ENCODE measurements at places on chromosomes 12 and 14.

GRCh38 chr12:130227641-130228040 lies 65.4 kb downstream of the FZD10 start:
- no peak for DNase-seq

DNA sequence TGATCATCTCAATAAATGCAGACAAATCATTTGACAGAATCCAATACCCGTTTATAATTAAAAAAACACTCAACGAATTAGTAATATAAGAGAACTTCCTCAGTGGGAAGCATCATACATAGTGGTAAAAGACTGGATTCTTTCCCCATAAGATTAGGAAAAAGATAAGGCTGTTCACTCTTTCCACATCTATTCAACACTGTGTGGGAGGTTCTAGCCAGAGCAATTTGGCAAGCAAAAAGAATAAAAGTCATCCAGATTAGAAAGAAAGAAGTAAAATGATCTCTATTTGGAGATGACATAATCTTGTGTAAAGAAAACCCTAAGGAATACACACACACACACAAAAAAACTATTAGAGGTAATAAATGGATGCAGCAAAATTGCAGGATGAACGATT lies 38.4 kb downstream of the YEATS4 start:
- no peak for DNase-seq

- DNase-seq = no peak
These were observed 4.6 kb upstream of the KLRC1 start for GRCh38 chr12:10457760-10458159.

DNA sequence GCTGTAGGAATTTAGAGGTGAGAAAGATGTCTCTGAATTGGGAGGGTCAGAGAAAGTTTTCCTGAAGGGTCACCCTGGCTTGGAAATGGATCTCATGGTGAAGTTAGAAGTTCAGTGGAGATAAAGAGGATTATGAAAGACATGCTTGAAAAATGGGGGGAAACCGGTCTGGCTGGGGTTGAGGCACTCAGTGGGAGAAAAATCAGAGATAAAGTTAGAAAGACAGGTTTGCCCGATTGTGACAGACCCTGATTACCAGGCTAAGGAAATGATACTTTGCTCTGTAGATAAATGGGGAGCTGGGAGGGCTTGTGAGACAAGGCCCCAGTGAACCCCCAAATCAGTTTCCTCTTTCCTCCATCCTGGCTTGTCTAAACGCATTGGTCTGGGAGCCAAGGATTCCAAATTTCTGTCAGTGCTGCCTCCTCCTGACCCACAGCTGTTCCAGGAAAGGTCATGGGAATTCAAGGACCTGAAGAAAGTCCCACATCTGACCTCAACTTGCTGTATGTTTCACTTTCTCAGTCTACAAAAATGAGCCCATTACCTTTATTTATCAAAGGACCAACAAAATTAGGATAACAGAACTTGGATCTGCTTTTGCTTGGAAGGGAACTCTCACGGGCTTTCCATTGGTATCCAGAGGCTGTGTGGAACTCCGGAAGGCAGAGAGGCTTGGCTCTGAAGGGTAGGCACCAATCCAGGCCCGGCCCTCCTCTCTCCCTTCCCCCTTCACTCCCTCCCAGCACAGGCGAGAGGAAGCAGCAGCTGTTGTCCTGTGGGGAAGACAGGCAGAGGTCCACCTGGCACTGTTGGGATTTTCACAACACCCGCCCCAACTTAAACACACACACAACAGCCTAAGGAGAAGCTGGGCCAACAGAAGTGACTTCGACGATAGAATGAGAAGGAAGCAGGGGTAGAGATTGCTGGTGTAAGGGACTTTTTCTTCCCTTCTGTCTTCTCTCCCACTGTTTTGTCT lies 3.4 kb upstream of the RNASE7 start:
- DNase-seq = no peak

GRCh38 chr14:91714805-91715204 lies 17.1 kb downstream of the CATSPERB start:
- peak; percentile 30 for DNase-seq

DNA sequence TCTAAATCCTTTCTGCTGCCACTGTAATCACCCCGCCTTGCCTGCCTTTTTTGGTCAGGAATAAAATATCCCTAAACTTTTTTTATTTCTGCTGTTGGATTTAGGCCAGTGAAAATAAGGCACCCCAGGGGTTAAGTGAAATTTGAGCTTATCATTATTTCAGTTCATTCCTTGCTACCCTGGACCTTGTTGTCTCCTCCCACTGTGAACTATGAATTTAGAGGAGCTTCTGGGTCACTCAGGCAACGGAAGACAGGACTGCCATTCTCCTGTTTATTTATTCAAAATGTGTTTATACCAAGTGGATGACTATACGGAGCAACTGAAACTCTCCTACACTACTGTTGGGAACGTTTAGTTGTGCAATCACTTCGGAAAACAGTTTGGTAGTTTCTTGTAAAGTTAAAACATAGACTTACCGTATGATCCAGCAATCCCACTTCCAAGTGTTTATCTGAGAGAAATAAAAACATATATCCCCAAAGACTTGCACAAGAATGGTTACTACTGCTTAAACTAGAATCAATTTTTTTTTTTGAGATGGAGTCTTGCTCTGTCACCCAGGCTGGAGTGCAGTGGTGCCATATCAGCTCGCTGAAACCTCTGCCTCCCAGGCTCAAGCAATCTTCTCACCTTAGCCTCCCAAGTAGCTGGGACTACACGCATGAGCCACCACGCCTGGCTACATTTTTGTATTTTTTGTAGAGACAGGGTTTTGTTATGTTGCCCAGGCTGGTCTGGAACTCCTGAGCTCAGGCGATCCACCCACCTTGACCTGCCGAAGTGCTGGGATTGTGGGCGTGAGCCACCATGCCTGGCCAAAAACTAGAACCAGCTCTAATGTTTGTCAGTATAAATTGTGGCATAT lies 2.3 kb upstream of the TRAFD1 start:
- DNase-seq = no peak

All from activated CD4-positive, alpha-beta T cell treated with anti-CD3 and anti-CD28 coated beads, Interleukin-2, Interleukin-4, amounts not matched to agents 100 ng/mL and 50 ng/mL, durations not matched to agents 16 hours and 8 hours (primary cell).